ENCODE measurements at places on chromosomes 3 and 15.

DNA sequence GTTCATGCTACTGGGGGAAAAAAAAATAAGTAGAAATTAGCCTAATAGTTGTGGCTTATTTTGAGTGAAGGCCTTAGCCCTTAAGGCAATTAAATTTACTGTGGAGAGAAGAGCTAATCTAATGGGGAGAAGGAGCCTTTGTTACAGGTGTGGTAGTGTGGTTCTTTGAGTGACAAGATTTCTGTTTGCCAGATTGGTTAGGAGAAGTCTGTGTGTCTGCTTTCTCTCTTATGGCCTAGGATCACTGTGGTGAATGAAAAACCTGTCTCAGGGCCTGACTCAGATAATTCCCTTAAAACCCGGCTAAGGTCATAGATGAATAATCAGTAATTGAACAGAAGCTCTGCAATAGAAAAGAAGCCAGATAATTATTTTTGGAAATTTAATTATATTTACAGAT is 27.0 kb downstream of the OPA1 start:
- no peak for DNase-seq

DNA sequence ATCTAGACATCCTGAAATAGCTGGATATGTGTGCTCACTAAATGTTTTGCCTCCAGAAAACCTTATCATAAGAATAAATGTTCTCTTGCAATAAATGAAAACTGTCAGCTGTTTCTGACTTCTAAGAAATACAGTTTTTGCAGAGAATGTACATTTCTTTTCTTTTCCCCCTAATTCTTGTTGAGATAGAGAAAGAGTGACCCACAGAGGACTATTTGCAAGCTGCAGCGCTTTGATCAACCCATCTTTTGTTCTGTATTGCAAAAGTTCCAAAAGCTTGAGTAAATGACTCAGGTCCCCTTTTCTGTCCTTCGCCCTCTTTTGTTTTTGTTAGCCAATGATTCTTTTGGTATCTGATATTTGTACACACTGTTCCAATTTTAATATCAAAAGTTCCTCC is 141.9 kb downstream of the BBX start:
- DNase-seq, result no peak

- no peak for DNase-seq
These were observed 4.0 kb upstream of the MGA start for GRCh38 chr15:41656188-41656587.

GRCh38 chr3:188712248-188712924 is 459.4 kb upstream of the TPRG1 start:
- no peak for DNase-seq

- DNase-seq, result no peak
These were observed 93.1 kb upstream of the RPL32 start for GRCh38 chr3:12934431-12934830.

- DNase-seq, result no peak
These were observed 337.2 kb upstream of the RARB start for GRCh38 chr3:25090698-25091453.

GRCh38 chr15:58475573-58476524 is 44.1 kb downstream of the LIPC start:
- DNase-seq, result no peak

DNA sequence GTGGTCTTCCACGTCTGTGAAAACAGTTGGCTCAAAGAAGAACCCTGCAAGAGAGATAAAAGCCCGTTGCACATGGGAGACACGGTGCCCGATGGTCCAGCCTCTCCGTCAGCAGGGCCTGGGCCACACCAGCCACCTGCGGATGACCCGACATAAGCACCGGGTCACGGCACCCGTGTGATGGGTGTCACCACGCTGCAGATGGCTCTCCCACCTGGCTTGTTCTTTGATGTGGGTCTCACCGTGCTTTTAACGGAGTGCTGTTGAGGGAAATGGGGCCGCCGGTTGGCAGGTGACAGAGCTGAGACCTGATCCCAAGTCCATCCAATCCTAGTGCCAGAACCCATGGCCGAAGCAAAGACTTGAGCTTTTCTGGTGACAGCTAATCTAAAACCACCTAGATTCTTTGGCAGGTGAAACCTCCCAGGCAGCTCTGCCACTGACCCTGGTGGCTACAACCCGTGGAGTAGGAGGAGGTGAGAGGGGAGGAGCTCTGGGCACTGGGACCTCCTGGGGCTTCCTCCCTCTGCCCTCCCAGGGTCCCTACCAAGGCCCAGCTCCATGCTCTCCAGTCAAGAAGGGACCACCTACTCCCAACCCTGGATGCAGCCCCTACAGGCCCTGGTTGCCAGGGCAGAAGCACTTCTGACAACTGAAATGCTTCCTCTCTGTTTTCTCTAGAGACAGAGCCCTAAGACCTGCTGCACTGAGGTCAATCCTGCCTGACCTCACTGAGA is 23.4 kb upstream of the SLC41A3 start:
- no peak for DNase-seq

- peak; percentile 69 for DNase-seq
These were observed 16.5 kb downstream of the SEMA3G start for GRCh38 chr3:52428151-52429005.

GRCh38 chr15:69140306-69140705 is 20.1 kb upstream of the GLCE start:
- no peak for DNase-seq

GRCh38 chr15:79881668-79882067 is 15.1 kb downstream of the MTHFS start:
- no peak for DNase-seq

GRCh38 chr3:69582044-69582443 is 157.2 kb upstream of the MITF start:
- DNase-seq, result no peak

DNA sequence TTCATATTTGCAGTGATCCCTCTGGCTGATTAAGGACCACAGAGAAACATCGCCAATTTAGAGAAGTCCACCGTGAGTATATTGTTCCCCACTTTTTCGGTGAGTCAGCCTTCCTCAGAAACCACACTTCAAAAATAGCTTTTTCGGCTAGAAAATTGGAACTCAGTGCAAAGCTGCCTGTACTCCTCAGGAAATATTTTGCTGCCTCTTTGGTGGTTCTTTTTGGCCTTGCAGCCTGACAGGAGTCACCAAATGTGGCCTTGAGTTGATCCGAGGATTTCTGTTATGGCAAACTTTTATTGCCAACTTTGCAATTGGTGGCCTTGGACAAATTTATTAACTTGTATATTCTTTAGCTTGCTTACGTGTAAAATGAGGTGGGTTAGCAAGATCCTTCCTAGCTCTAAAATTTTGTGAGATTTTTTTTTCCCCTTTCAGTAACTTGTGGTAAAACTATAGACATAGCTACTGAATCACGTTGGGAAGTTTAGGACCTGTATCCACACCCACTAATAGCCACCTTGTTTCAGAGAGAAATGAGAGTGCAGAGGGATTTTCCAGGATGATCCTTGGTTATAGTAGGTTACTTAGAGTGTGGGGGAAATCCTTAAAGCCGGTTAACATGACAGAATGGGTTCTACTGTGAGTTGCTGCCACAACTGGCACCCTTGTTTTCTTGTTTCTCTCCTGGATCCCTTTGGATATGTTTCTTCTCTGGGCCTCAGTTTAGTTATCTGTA is 9.9 kb downstream of the ARL6IP5 start:
- DNase-seq, result no peak

DNA sequence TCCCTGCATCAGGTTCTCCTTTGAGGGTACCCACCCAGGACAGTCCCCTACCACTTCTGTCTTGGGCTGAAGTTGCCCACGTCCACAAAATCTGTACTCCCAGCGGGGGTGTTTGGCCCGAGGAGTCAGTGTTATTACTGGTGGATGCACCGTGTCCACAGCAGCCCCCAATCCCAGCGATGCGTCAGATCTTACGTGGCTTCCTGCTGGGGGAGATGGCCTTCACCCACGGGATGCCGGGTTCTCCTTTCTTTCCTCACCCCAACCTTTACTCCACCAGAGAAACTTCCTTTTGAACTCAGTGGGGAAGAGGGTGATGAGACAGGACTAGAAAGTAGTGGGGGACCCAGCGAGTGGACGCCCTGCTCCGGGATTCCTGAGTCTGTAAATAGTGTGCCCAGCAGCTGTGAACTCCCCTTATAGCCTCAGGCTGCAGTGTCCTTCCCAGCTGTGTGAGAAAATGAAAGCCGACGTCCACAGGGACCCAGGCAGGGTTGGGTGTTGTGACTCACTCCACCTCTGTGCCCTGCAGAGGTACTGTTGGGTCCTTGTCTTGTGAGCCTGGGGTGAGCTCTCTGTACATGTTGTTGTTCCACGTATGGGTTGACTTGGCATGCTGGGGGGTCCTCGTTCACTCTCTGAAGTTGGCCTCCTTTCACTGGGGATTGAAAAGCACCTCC is 31.5 kb downstream of the CRTAP start:
- no peak for DNase-seq

DNA sequence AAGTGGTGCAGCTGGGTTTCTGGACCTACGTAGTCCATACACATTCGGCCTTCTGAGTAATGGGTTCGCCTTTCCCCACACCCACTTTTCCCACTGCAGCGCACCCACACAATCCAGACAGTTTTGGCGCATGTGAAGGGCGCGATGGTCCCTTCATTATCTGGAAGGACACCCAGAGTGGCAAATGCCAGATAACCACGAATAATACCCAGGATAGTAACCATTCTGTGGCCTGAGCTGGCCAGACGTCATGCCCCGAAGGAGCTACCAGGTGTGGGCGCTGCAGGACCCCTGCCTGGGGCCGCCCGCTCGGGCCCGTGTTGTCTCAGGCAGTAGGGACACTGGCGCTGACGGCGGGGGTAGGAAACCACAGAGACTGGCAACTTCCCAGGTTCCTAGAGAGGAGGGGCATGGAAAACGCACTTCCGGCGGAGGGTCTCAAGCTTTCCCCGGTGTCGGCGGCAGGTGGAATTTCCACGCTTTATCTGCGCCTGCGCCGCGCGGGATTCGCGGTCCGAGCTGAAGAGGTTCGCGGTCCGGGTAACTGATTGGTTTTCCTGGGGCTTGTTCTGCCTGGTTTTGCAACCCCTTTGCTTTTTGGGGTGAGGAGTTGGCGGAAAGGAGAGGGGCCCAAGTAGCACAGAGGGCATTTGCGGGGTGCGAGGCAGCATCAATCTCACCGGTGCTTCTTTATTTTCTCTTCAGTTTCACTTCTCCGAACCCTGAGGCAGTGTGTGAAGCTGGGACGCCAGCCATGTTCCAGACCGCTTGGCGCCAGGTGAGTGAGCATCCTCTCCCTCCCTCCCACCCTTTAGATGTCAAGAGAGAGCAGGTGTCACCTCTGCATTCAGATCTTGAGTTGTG is at the start of gene ZNF620:
TSS of gene ZNF620 (plus strand) at position 441 of the 864 bp plus-strand sequence. CDS start at position 755, 314 bp downstream.
- no peak for DNase-seq

GRCh38 chr3:168341956-168342936 is 246.5 kb upstream of the GOLIM4 start:
- DNase-seq, result no peak

DNA sequence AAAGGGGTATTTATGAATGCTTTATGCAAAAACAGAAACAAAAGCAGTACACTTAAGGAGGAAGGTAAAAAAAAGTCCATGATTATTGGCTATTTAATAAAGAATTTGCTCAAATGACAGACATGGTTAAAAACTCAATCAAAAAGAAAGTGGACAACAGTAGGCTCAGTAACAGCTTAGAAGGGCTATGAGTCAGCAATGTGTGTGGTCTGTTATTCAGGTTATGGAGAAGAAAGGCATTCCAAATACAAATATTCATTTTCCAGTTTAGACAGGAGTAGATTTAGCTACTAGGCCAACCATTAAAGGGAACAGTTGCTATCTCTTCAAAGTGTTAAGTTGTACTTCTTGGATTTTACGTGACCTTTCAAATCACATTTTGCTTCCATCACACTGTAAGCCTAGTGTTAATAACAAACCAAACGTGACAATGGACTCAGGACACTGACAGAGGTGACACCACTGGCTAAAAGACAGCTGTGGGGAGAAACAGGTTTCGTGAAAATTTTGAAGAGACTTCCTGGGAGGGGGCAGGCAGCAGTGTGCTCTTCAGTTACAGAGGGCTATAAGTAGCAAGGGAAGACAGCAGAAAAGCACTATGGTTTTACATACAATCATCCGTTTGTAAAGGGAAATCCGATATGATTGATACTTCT is 41.7 kb upstream of the MYO5C start:
- no peak for DNase-seq

GRCh38 chr3:197505796-197506548 is 49.8 kb downstream of the BDH1 start:
- DNase-seq, result no peak

GRCh38 chr3:134817297-134817696 is 22.2 kb downstream of the EPHB1 start:
- DNase-seq, result no peak

GRCh38 chr15:80849308-80849707 is 70.1 kb downstream of the CEMIP start:
- DNase-seq, result peak; percentile 61

GRCh38 chr3:114442246-114442645 is 148.4 kb downstream of the TIGIT start:
- peak; percentile 8 for DNase-seq

DNA sequence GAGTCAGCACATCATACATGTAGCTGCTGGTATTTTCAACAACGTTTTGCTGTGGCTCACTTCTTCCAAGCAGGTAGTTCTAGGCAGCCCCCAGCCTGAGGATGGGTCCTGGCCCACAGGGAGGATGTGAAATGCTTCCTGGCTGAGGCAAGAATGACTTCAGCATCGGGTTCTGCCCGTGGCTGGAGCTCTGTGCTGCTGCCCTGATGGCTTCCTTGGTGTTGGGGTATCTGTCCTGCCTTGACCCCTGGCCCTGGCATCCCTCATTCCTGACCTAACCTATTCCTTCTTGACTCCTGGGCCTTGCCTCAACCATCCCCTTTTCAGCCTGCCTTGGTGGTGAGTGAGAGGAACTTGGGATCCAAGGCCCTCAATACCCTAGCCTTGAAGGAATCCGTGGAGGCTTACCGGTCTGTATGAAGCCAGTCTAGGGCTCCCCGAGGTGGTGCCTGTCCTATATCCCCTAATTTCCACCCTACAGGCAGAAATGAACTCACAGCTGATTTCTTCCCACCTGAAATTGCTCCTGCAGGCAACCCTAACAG is 300.6 kb downstream of the TLE3 start:
- DNase-seq, result no peak

GRCh38 chr3:44885618-44886017 is 11.2 kb downstream of the TGM4 start:
- peak; percentile 87 for DNase-seq

DNA sequence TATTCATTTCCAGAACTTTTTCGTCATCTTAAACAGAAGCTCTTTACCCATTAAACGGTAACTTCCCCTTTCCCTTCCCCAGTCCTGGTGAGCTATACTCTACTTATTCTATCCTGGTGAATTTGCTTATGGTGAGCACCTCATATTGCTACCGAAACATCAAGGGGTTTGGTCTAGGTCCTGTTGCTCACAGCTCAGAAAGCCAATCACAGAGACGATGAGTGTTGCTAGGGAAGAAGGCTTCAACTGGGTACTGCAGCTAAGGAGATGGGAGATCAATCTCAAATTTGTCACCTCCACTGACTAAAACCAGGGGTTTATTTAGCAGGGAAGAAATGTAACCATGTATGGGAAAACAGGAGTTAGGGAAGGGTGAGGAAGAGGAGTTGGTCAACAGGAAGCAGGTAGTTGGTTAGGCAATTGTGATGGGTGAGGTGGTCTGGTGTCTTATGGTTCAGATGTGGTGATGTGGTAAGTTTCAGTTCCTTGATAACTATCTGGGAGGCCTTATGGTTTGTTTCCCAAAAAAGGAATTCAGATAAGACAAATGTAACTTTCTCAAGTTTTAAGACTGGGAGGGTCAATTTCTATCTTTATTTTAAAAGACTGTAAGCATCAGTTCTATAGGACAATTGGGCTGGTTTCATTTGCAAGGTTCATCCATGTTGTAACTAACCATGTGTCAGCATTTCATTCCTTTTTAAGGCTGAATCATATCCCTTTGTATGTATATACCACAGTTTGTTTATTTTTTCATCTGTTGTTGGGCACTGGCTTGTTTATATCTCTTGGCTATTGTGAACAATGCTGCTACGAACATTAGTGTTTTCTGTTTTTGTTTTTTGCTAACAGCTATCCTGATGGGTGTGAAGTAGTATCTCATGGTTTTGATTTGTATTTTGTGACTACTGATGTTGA is 24.3 kb downstream of the ARHGAP11B start:
- DNase-seq, result no peak

Data from amniotic stem cell (primary cell).